ENCODE measurements at places on chromosomes 2 and 18.

DNA sequence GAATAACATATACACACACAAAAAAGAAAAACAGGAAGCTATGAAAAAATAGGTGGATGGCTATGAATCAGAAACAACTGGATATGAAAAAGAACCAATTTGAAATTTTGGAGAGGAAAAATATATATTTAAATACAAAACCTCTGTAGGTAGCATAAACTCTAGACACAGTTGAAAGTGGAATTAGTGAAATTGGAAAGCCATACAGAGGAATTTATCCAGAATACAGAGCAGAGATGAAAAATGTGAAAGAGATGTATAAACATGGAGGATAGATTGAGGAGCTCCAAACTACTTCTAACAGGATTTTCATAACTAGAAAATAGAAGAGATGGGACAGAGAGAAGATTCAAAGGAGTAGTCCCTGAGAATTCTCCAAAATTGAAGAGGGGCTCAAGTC lies 168.8 kb downstream of the SEPTIN10 start:
- DNase-seq = no peak

DNA sequence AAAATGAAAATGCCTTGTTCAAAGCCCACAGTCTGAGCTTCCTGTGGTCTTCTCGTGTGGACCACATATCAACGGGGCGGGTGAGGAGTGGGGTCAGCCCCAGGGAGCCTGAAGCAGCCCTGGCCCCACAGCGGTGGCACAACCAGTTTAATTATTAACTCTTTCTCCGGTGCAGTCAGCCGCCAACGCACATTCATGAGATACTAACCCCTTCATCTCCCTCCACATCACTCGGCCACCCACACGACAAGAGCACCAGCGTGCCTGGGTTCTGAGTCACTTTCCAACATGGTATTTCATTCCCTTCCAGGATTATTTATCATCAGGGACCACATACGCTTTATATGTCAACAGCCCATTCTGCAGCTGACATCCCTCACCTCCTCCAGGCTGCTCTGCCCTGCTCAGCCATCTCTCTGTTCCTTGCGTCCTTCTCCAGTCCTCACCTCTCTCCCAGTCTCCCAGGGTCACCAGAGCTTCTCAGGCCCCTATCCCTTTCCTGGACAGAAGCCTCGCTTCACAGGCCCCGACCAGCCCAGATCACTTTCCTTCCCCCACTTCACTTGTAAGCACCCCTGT lies 48.0 kb upstream of the ID2 start:
- peak; percentile 3 for DNase-seq

DNA sequence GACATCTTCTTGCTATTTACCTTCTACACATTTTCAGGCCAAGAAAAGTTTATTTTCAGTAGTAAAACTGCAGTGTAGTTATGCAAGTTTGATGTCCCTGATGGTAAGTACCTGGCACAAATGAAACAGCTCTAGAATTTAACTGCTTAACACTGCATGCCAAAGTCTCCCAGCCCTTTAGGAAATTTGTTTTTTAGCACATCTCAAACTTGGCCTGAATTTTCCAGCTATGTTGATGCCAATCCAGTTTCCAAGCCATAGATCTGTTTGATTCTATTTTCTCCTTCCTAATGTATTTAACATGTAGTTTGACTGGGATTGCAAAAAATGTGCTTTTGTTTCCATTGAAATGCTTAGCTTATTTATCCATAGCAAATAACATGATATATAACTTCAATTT lies 29.3 kb upstream of the ZNF385B start:
- no peak for DNase-seq

DNA sequence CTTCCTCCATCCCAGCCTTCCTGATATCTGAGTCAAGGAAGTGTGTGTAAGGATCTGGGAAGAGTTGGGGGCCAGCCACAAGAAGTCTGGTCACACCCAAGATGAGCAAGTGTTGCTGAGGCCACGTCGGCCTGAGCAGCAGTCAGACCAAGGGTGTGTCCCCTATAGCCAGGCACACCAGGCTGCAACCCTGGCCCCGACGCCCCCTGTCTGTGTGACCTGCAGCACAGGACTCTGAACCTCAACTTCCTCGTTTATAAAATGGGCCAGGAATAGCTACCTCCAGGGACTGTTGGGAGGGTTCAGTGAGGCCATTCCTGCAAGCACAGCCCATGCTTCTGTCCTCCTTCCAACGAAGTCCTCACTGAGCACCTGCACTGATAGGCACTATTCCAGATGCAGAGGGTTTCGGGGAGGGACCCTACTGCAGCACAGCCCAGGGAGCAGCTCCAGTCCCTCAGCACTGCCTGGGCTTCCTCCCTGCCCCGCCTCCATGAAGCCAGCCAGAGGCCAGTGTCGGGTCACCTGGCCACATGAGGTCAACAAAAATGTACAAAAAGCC lies 13.3 kb downstream of the LIMS2 start:
- no peak for DNase-seq

- DNase-seq = no peak
These were observed 194.4 kb upstream of the ID2 start for GRCh38 chr2:8487461-8487932.

GRCh38 chr2:1594123-1594372 lies 150.3 kb downstream of the PXDN start:
- DNase-seq = peak; percentile 43

DNA sequence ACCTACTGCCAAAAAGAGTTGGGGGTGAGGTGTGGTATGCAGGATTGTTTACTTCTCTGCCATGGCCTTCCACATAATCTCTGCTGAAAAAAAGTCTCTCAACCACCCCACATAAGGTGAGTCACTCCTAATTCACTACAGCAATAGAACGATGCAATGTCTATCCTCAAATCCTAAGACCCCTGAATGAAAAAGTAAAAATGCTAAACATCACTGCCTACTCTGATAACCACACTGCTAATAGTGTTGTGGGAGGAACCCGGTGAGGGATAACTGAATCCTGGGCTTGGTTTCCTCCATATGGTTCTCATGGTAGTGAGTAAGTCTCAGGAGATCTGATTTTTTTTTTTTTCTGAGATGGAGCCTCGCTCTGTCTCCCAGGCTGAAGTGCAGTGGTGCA lies 252.5 kb downstream of the PIEZO2 start:
- no peak for DNase-seq

DNA sequence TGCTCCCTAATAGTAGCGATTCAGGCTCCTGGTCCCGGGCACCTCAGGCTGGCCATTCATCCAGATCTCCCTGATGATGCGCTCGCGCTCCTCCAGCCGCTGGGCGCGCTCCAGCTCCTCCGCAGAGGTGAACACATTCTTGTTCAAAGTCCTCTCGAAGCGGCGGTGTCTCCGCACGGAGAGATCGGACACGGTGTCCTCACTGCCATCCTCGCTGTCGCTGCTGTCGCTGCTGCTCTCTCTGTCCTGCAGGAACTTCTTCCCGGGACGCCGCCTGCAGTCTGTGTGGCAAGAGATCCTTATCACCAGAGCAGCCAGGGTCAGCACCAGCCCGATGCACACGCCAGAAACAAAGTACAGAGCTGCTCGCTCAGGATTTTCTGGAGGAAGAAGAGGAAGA lies 67.5 kb downstream of the EVA1A start:
- DNase-seq = no peak

GRCh38 chr2:102424754-102425153 lies 1.8 kb downstream of the IL18RAP start:
- DNase-seq = no peak

GRCh38 chr2:200252265-200253067 lies 54.0 kb upstream of the SPATS2L start:
- DNase-seq = no peak

GRCh38 chr2:47422560-47422959 lies 19.6 kb downstream of the MSH2 start:
- no peak for DNase-seq

- no peak for DNase-seq
These were observed 47.5 kb upstream of the NEMP2 start for GRCh38 chr2:190582019-190582418.

- no peak for DNase-seq
These were observed 8.8 kb upstream of the ATOH8 start for GRCh38 chr2:85744741-85745601.
